ENCODE measurements at places on chromosomes 3 and 15.

- DNase-seq, result no peak
Observed at GRCh38 chr15:33968224-33968623, at the start of gene CHRM5. TSS of gene CHRM5 (plus strand) at chr15:33968497. CDS start at chr15:34062718, 94,221 bp downstream.

DNA sequence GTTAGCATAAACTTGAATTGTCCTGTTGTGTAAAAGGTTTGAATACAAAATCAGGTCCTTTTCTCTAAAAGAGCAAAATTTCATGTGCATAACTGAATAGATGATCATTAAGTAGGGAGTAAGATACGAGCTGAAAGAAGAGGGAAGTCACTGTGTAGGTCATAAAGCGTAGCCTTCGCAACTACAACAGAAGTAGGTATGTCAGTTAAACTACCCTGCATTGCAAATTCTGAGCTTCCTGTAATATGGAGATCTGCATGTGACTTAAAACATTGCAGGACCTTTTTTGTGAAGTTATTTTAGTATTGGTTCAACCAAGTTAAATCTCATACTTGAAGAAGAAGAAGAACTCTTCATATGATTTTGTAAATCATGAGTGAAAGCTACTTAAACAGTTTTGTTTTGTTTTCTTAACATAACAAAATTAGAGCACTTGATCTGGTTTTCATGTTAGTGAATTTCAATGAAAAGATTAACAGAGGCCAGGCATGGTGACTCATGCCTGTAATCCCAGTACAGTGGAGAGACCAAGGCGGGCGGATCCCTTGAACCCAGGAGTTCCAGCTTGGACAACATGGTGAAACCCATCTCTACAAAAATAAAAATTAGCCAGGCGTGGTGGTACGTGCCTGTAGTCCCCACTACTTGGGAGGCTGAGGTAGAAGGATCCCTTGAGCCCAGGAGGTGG lies 26.4 kb downstream of the ARMC8 start:
- no peak for DNase-seq

DNA sequence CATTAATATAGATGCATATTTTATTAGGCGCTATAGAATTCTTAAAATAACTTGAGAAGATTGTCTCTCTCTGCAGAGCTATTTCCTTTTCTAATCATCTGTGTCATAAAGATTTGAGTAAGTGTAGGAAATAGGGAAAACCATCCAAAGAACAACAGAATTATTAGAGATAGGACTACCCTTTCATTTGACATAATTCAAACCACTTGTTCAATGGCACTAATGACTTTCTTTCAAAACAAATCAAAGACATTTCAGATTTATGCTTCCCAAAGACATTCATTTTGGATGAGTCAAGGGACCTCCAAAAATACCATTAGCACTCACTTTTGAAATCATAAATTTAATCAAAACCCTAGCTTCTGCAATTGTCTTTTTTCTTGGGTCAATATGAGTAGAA lies 29.5 kb downstream of the PRICKLE2 start:
- no peak for DNase-seq

- no peak for DNase-seq
Observed at GRCh38 chr3:45472795-45473194, 84.4 kb downstream of the LARS2 start.

- peak; percentile 48 for DNase-seq
Observed at GRCh38 chr15:75732809-75733451, 20.3 kb upstream of the CSPG4 start.

DNA sequence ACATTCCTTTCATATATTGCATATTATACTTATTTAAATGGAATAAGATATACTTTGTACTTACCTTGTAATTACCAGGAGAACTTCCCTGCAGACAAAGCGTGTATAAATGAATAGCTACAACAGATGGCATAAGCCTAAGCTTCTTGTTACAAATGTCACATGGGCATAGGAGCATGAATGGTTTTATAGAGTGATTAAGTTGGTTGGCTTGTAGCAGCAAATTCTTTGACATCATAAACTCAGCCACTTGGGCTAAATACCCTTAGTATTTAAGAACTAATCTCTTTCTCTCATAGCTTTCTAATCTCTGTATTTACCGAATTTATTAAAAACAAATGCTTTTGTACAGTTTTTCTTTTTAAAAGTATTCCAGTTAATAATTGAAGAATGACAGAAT lies at the start of gene UBAP1L:
Gene UBAP1L, minus strand, starts transcription at position 115 of the 400 bp plus-strand sequence. CDS start 8,985 bp downstream, outside the sequence.
- no peak for DNase-seq

- DNase-seq, result no peak
Observed at GRCh38 chr15:48592221-48592731, 53.2 kb downstream of the FBN1 start.

DNA sequence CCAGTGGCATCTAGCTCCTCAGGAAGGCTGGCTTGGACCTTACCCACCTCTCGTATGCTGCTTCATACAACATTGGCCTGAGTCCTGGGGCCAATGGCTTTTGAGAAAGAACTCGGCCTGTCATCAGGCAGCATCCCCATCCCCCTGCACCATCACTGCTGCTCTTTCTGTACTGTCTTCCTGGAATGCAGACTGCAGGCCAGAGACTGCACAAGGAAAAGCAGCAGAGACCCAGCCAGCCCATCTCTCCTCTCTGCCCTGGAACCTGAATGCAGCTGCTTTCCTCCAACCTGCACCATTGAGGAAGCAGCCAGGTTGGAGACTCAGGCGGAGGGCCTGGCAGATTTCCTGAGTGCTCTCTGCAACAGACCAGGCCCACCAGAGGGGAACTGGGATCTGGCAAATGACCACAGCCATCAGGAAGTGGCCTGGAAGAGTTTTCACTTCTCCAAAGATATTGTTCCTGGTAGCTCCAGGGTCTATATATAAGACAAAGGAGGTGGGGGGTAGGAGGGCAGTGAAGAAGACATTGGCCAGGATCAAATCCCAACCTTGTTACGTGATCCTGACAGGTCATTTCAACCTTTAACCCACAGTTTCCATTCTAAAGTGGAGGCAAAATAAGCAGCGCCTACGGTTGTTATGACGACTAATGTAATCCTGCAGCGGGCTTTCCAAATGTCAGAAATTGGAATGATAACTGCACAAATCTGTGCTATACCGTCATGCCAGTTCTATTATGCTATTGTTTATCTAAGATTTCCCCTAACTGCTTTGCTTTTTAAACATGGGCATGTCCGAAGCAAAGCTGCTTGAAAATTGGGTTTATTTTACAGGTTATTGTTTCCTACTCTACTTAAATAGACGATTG lies 24.4 kb upstream of the RAB7A start:
- DNase-seq, result no peak

DNA sequence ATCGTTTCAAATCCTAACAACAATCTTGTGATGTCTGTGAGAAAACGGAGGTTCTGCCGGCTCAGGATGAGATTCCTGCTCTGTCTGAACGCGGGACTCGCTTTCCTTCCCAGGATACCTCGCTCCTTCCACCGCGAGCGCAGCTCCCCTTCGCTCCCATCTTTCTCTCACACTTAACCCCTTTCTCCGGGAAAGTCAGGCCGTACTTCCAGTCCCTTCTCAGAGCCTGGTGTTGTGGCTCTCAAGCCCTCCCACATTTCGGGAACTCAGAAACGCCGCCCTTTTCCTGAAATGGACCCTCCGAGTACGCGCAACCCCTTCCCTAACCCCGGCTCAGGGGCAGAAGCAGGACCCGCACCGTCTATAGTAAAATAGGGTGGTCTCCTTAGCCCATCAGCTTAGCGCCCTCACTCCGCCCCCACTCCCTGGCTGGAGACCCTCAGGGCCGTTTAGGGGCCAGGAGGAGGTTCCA lies 378 bp upstream of the FEM1B start:
- no peak for DNase-seq

DNA sequence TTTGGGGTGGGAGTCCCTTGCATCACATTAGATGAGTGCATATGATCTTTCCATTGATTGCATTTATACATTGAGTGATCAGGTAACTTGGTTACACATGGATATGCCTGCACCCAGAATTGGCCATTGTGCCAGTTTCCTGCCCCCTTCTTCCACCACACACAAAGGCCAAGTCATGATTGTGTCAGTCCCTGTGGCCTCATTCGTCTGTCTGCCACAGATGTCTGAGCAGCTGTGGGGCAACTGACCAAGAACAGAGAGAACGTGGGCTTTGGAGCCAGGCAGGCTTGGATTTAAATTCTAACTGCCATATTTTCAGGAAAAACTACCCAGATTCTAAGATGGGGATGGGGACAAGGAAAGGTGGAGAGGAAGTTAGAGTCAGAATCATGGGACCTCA lies 27.0 kb downstream of the CCNL1 start:
- DNase-seq, result no peak

DNA sequence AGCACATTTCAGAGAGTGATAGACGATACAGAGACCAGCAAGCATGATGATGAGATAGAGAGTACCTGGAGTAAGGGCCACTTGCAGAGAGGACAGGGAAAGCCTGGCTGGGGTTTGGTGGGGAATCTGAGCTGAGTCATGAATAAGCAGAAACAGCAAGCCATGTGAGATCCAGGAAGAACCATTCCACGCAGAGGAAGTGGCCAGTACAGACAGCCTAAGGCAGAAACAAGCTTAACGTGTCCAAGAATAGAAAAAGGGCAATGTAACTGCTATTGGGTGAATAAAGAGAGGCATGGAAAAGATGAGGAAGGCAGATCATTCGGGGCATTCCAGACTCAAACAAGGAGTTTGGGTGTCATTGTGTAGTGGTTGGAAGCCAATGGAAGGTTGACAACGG lies 816.3 kb upstream of the CFAP20DC start:
- DNase-seq, result no peak

GRCh38 chr15:60026555-60026954 lies 22.4 kb downstream of the FOXB1 start:
- no peak for DNase-seq

DNA sequence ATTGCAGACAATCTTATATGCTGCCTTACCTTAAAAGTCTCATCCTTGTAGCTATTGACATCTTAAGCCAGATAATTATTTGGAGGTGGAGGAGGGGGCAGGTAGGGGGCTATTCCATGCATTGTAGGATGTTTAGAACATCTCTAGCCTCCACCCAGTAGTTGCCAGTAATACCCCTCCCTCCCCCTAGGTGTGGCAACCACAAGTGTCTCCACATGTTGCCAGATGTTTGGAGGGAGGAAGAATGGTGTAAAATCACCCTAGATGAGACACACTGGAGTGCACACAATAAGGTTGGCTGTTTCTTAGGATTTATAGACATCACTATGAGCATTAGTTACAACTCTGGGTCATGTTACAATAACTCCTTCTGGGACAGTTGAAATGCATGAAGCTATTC lies 27.4 kb downstream of the GORASP1 start:
- DNase-seq, result no peak

- no peak for DNase-seq
Observed at GRCh38 chr3:38150780-38151528, 12.5 kb downstream of the MYD88 start.

DNA sequence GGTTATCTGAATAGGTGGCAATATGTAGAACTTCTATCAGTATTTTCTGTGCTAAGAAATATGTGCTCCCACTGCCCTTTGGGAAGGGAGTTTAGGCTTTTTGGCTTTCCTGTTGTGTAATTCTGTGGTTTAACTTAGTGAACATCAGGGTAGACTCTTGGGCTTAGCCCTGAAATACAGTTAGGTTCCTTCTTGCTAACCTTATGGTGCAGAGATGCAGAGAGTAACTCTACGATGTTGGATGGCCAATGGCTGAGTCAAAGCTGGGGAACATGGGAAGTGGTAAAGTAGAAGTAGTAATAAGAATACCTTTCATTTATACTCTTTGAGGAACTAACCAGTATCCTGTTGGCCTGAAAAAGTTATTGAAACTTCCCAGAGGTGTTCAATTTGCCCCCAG lies 80.8 kb upstream of the IL12A start:
- DNase-seq, result no peak

DNA sequence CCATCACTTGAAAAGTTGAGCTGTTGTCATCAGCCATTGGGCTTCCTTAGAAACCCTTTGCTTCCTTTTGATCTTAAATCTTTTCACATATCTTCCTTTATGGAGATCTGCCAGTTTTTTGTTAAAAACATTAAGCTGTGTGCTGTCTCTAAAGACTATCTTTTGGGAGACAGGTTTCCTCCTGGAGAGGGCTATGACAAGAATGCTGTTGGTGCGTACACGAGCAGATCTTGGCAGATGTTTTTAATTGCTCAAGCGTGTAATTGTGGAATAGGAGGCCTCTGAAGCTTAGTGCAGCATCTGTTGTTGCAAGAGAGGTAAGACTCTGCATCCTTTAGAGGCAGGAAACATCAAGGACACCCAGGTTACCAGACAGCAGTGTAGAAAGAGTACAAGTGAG lies 56.8 kb downstream of the PHLDB2 start:
- no peak for DNase-seq

- DNase-seq, result no peak
Observed at GRCh38 chr3:124699686-124700396, 30.4 kb upstream of the UMPS start.

DNA sequence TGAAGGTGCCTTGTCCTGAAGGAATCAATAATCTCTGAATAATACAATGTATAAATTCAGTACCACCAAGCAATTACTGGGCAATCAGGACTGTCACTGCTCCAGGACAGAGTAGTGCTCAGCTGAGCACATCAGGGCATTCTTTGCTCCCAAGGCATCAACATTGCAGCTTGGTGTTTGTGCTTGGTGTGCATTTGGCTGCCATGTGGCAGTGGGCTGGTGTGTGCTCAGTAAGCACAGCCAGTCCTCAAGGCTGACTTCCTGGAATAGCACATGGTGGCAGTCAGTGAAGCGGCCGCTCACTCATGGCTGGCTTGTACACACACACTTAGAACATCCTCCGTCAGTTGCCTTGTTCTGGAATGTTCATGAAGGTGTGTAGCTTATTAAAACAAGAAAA lies 217.0 kb downstream of the EPHB1 start:
- DNase-seq, result no peak

GRCh38 chr15:57527382-57528091 lies 64.2 kb upstream of the MYZAP start:
- DNase-seq, result peak; percentile 42

DNA sequence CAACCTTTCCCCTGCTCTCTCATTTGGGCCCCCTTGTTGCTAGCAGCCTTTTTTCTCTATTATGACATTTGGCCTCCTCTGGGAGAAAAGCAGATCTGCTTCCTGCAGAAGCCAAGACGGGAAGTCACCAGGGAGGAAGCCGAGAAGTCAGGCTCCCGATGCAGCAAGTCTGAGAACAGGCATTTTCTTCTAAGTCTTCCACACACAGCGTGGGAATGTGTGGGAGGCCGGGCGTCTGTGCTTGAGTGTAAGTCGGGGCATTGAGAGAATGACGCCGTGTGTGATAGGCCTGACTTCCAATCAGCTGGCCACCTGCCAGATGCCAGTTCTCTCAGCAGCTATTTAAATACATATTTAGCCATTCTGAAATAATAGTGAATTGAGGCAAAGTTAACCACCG lies 75.8 kb upstream of the FAM98B start:
- no peak for DNase-seq

- DNase-seq, result no peak
Observed at GRCh38 chr3:143613226-143613625, 235.0 kb downstream of the SLC9A9 start.

DNA sequence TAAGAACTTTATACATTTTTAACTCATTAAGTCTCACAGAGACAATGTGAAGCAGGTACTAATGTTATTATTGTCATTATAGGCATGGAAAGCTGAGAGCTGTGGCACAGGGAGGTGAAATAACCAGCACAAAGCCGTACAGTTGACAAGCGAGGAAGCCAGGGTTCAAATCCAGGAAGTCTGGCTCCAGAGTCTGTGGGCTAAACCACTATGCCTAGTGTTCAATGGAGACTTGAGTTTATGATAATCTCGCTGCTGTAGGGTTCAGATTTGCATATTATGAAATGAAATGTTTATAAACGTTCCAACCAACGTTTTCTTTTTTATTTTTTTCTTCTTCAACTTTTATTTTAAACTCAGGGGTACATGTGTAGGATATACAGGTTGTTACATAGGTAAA lies 60.0 kb downstream of the CHST2 start:
- DNase-seq, result no peak

GRCh38 chr3:100634493-100635272 lies 25.3 kb downstream of the ADGRG7 start:
- DNase-seq, result peak; percentile 22

Data from CD4-positive, alpha-beta T cell treated with Interleukin-21 for 1 hour (primary cell).